Spleen (tissue), 13 donors: ENCODE measurements at places on chromosomes 6 and 20.

GRCh38 chr20:50429412-50429811 lies 80.8 kb upstream of the PTPN1 start:
- DNase-seq = no peak

DNA sequence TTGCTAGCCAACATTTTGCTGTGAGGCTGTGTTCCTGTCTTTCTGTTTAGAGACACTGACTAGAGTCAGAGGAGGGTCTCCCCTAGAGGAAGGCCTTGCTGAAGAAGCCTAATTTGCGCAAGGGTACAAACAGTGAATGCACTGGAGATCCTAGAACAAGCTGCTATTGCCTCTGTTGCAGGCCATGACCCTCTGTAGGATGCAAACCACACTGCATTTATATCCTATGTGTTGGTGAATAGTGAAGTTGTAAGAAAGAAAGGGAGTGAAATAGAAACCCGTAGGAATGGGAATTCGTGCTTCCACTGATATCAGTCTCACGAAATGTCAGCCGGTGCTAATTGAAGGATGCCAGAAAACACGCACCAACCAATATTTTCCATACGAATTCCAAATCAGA lies 88.2 kb downstream of the GJA1 start:
- no peak for DNase-seq

- no peak for DNase-seq
Measured at GRCh38 chr6:4658486-4658885, 117.7 kb upstream of the CDYL start.

DNA sequence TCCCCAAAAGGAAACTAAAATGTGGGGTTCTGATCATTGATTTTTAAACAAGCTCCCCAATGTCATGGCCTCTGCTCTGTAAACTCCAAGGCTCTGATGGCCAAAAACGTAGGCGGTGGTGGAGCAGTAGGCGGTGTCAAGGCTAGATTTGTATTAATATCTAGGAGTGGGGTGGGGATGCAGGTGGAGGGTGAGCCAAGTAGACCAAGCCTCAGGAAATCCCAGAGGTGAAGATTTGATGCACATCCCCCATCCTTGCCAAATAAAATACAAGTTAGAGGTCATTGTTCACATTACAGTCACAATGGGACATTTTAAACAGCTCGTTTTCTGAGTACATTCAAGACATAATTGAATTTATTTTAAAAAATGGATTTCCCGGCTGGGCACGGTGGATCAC lies 30.9 kb upstream of the TBC1D7 start:
- DNase-seq = no peak

DNA sequence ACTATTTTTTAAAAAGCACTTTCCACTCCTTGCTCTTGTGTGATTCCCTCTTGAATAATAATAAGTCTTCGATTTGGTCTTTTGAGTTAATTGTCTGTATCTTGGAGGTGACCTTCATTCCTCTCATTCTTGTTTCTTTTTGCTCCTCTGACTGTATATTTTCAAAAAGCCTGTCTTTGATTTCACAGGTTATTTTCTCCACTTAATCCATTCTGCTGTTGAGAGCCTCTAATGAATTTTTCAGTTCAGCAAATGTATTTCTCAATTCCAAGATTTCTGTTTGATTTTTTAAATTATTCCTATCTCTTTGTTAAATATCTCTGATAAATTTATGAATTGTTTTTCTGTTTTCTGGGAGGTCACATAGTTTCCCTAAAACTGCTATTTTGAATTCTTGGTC lies 21.7 kb upstream of the KIAA1586 start:
- no peak for DNase-seq

DNA sequence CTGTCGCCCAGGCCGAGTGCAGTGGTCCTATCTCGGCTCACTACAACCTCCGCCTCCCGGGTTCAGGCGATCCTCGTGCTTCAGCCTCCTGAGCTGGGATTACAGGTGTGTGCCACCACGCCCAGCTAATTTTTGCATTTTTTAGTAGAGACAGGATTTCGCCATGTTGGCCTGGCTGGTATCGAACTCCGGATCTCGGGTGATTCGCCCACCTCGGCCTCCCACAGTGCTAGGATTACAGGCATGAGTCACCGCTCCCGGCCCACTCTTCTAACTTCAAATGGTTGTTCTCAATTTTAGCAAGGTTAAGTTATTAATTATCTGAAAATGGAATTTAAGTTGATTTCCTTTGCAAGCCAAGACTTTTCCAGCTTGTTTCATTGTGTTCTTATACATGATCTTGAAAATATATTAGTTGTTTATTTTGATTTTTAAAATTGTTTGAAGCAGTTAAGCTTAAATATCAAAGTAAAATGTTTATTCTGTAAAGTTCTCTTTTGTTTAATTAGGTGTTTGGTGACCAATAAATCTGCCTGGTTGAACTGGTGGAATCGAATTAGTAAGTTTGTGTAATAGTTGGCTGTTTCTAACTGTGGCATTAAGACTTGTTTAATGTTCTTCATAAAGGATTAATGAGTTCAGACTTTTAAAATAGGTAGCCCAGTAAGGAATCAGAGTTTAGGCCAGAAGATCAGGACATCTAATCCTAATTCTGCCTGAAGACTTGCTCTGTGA lies 2.3 kb downstream of the PM20D2 start:
- DNase-seq = no peak

GRCh38 chr6:37809197-37809543 lies 10.4 kb upstream of the ZFAND3 start:
- DNase-seq = no peak

DNA sequence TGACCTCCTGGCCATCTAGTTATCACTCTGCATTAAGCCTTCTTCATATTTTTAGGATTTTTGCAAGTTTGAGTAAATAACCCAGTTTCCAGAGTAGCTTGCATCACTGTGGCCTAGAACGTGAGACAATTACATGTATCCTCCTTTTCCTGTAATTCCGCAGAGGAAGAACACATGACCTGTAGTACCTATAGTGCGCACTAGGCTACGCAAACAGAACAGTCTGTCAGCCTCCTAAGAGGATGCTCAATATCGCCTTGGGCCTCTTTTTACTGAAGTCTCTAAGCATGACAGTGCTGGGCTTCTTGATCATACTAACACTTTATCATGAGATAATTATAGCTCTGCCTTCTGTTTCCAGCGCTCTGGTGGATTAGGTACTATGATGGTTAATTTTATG lies 20.2 kb upstream of the NR2E1 start:
- DNase-seq = no peak

DNA sequence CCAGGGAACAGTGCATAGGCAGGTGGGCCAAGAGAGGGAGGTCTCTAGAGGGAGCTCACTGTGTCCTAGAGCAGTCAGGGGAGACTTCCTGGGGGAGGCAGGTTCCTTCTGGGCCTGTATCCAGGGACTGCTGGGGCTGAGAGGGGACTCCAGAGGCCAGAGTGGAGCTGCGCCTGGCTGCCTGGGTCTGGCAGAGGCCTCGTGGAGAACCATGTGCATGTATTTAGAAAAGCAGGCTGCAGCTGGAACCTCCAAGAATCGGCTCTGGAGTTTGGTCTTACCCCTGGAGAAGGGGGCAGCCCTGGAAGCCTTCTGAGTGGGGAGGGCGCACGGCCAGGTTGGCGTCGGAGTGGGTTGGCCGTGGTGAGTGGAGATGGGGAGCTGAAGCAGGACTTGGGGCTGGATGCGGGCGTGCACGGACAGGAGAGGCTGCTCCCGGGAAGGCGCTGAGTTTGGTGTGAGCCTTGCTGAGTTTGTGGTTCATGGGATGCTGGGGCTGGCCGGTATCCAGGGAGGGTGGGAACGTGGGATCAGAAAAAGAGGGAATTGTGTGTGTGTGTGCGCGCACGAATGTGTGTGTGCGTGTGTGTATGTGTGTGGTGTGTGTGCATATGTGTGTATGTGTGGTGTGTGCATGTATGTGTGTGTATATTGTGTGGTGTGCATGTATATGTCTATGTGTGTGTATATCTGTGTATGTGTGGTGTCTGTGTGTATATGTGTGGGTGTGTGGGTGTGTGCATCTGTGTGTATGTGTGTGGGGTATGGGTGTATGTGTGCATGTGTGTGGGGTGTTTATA lies 10.8 kb downstream of the VSTM2L start:
- no peak for DNase-seq

- DNase-seq = no peak
Measured at GRCh38 chr20:23007886-23008655, 27.0 kb upstream of the SSTR4 start.

GRCh38 chr20:59001449-59002171 lies 5.4 kb downstream of the CTSZ start:
- no peak for DNase-seq

- no peak for DNase-seq
Measured at GRCh38 chr6:159169193-159169555, at the start of gene FNDC1. Gene FNDC1, plus strand, starts transcription at chr6:159169400. Its CDS starts 197 bp downstream, at chr6:159169597.

DNA sequence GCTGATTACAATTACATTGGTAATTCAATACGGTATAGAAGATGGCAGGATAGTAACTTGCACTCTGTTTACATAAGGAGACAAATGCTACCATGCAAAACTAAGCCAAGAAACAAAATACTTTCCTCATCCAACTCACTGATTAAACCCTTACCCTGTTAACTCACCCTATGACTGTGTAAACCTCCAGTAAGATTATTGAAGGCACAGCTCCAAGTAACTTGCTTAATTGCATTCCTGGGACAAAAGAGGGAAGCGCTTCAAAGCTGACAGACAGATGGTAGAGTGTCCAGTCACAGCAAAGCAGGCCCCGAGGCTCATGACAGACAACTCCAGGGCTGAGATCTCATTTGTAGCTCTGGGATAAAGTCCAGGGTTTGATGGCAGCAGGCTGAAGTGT lies 6.9 kb upstream of the KIF16B start:
- no peak for DNase-seq

DNA sequence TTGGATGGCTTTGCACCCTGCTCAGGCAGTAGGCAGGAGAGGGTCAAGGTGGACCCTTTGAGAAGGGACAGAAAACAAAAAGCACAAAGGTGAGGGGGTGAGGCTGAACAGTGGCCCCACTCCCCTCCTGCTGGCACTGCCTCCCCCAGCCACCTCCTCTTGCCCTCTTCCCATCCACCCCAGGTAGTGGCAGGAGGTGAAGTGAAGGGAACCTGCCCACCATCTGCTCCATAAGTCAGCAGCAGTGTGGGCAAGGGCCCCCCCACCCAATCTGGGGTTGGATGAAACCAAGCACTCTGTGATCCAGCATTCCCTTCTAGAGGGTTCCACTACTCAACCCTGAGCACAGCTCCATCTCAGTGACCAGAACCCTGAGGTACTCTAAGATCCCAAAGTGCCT lies 26.1 kb upstream of the SLC22A7 start:
- no peak for DNase-seq

GRCh38 chr6:112980676-112981075 lies 633.5 kb downstream of the RFPL4B start:
- DNase-seq = no peak

DNA sequence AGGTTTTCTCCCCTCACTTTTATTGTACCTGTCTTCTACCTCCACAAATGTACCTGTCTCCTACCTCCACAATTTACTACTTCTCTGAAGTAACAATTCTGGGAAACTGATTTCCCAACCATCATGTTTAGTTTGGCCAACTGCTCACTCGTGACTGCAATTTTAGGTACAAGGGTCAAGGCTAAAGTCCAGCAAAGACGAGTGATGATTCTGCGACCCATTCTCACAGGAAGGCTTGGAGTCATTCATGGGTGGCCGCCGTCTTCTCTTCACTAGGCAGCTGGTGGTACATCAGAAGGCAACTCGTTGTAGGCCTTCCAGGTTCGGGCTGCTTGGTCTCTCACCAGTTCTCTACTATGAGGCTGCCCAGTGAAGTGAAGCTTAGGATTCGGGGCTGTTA lies 483.8 kb upstream of the JARID2 start:
- no peak for DNase-seq

- no peak for DNase-seq
Measured at GRCh38 chr6:41222513-41222912, 5.6 kb upstream of the TREML4 start.

DNA sequence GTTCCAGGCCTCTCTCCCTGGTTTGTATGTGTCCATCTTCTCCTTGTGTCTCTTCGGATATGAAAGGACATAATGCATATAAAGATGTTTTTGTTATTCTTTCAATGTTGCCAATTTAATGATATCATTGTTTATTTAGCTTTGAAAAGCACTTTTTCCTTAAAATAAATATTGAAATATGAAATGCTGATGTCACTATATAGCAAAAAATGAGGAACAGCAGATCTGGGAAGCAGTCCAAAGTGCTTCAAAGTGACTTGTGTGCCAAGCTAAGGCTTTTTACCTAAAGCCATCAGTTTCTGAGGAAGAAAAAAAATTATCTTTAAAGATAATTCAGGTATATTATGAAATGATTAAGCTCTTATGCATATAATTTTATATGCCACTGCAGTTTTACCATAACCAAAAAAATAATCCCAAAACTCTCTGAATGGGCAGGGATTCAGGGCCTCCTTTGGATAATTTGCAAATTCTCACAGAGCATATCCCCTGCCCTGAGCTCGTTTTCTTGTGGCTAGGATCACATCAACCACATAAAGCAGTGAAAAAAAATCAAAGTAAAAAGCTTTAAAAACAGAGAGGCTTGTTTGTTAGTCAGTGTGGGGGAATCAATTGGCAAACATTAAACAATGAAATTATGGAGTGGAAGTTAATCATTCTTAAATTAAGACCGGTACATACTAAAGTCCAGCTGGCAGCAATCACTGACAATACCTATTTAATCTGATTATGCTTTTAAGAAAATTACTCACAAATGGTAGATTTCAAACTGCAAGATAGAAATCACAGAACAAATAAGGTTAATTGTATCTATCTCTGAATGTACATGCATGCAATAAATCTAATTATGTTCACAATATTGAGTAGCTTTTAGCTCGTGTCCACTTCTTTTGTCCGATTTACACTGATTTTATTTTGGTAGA lies 1027.9 kb upstream of the ADGRB3 start:
- DNase-seq = no peak

GRCh38 chr20:18783385-18783959 lies 30.1 kb upstream of the SCP2D1 start:
- no peak for DNase-seq

DNA sequence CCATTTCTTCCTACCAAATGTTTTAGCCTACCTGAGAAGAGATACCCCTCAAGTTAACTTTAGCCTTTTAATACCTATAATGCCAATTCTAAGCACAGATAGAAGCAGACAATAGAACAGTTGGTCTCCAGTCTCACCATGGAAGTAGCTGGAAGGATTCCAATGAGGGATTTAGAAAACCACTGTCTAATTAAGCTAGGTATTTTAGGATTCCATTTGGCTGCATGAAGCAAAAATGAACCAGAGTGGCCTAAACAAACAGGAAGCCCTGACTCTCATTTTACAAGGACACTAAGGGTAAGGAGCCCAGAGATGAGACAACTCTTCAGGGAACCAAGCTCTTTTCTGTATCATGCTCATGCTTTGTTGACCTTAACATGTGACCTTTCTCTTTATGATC lies 199.2 kb downstream of the ALDH8A1 start:
- no peak for DNase-seq
